ENCODE measurements at places on chromosomes 3 and 15.

DNA sequence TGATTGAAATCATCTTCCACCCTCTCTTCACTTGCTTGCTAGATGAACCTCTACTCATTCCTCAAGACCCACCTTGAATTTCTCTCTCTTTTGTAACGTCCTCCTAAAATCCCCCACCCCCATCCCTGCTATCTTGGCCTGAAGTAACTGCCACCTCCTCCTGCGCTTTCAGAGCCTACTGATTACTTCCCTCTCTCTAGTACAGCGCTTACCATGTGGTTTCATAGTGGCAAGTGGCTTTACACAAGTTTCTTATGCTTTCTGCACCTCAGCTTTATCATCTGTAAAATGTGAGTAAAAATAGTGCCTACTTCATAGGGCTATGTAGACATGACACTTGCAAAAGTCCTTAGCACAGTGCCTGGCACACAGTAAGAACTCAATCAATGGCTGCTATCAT is 28.7 kb upstream of the DAZL start:
- no peak for DNase-seq

DNA sequence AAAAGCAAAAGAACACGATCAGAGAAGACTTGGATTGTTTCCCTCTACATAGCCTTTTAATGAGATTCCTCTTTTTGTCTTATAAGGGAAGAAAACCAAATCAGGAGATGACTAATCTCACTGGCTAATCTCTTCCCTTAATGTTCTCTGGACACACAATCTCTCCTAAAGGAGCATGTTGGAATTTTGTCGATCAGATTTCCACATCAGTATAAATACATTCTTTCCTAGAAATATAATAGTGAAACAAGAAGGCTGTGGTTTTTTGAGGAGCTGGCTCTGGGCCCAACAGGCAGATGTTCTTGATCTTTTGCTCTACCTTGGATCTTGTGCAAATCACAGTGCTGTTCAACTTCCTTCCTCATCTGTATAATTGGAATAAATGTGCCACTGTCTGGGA is 94.0 kb downstream of the GTPBP8 start:
- no peak for DNase-seq

- DNase-seq, result no peak
These were observed 472.2 kb downstream of the NLGN1 start for GRCh38 chr3:173869766-173870165.

- no peak for DNase-seq
These were observed 70.0 kb upstream of the CCDC39 start for GRCh38 chr3:180749322-180749721.

DNA sequence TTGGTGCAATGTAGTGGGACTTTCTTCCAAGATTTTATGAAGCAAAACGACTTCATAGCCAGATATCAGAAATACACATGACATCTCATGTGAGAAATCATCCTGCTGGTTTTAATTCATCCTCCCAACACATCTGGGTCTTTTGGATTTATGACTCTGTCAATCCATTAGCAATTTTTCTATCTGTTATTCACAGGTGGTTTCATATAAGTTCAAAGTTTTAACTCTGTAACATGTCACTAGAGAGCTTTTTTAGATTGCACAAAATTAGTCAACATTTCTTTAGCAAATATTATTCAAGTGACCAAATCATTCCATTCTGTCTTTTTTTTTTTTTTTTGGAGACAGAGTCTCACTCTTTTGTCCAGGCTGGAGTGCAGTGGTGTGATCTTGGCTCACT is 30.4 kb downstream of the SQOR start:
- no peak for DNase-seq

DNA sequence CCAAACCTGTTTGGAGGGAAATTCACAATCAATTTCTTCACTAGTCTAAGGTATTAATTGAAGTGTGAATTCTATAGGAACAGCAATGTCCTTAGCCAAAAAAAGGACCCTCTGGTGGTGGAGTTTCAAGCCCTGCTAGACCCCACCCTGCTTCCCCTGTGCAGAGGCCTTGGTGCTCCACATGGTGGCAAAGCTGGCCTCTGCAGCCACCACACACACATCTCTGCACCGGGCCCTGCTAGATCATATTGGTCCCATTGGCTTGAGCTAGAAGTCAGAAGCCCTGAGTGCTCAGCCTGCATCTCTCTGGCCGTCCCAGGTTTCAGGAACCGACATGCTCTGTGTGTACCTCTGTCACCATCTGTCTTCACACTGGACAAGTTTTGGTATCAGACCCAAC is 220.9 kb upstream of the TRIM42 start:
- no peak for DNase-seq

DNA sequence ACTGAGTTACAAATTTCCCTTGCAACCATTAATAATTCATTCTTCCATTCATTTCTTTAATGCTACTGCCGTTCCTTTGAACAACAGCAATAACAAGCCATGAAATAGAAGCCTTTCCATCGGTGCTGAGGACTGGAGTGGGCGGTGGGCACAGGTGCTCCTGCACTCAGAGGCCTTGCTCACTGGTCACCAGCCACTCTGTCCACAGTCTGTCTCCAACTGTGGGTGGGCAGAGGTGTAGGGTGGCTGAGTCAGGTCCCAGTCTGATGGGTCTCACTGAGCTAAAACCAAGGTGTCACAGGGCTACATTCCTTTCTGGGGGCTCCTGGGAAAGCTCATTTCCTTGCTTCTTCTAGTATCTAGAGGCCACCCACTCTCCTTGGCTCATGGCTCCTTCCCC is 6.3 kb upstream of the FAM3D start:
- DNase-seq, result no peak

DNA sequence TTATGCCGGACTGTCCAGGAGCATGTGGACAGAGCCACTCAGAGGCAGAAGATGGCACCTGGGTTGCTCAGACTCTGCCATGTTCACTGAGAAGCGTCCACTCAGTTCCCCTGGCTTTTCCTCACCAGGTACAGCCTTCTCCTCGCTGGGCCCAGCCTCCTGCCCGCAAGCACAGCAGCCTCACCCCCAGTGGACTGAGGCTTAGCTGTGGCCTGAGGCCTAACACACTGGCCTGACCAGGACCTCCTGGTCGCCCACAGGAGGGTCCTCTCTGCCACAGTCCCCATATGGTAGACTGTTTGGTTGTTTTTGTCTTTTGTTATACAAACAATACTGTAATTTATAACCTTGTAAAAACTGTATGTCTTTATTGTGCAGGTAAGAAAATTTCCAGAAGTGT is 15.5 kb downstream of the HTR3C start:
- DNase-seq, result no peak

DNA sequence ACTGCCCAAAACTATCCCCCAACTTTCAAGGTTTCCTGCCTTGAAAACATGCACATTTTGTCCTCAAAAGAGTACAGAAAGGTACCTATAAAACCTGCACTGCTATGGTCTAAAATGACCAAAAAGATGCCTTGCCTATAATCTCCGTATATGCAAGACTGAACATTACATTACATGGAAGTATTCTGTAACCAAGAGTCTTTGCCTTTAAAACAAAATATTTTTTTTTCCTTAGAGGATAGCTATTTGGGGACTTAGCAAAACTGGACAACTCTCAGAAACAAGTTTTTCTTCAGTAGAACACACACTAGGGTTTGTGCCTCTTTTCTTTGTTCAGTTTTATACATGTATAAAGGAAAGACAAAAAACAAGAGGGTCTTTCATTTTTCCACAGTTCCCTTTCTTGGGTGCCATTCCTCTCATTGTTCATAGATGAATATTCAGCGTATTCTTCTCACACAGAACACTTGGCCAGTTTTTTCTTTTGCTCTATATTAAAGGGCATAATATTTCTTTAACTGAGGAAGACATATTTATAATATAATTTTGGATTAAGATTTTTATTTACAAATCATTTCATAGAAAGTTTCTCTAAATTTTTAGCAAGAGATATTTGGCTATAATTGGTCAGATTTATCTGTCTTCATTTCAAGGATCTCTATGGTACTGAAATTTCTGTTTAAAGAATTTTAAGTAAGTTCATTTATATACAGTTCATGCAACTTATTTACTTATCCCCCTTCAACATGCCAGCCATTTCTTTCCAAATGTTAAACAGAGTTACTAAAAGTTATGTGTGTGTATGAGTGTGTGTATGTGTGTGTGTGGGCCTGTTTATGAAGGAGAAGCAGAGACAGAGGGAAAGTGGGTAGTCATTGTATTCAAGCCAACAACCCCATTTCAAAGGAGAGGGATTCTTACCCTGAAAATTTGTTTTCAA is 142.6 kb downstream of the ZBTB20 start:
- DNase-seq, result no peak

DNA sequence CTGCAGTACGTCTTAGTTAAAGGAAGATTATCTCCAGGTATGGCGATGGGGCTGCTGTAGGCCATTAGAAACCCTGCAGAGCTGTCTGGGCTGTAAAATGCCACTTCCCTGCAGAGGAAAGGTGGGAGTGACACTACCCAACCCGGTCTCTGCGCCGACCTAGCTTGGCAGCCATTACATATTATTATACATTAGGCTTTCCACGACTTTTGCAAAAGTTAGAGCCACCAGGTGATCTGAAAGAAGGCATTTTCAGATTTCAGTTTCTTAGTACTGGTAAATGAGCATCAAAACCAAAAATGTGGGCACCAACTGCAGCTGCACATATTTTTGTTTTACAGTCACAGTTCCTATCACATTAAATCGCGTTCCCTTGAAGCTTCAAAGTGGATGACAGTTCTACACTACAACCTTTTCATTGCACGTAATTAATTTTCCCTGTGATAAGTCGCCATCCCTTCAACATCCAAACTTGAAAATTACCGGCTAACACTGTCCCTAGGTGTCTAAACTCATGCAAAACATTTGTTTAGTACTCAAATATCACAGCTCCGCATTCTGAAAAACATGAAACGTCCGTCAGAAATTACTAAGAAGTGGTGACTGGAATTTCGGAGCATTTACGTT is 81.4 kb upstream of the CHD2 start:
- DNase-seq, result no peak

DNA sequence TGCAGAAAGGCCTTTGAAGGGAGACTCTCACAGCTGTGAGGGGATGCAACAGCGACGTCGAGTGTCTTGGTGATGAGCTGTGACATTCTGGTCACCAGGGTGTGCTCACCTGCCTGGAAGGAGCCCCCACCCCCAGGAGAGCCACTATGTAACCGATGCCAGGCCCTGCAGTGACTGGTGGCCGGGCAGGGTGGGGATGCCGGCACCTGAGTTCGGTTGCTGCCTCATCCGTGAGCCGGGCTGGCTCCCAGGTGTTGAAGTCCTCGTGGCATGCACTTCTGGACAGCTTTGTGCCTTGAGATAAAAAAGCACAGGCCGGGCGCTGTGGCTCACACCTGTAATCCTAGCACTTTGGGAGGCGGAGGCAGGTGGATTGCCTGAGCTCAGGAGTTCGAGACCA is 56.5 kb downstream of the ASB7 start:
- no peak for DNase-seq

Measured in CD4-positive, alpha-beta T cell treated with Interleukin-21 for 1 hour (primary cell).